ENCODE measurements at places on chromosomes 2 and 18.

- DNase-seq, result no peak
These were observed 16.1 kb downstream of the ADAM17 start for GRCh38 chr2:9539531-9539930.

DNA sequence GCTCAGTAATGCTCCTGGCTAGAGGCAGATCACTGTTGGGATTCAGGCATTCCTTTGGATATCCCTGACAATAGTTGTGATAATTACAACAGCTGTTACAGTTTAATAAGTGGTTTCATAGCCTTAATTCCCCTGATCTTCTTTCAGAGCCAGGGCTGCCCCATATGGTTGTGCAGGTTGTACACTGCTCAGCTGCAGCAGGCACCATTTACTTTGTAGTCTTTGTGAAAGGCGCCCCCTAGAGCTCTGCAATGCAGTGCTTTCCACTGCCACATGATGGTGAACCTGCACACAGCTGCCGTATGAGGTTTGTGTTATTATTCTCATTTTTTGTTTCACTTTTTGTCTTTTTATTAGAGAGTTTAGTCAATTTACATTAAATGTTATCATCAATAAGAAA lies 239.1 kb downstream of the KCNS3 start:
- DNase-seq, result peak; percentile 59

- no peak for DNase-seq
These were observed 431 bp upstream of the EIF5B start for GRCh38 chr2:99336804-99337112.

- no peak for DNase-seq
These were observed 173.3 kb upstream of the ZFP36L2 start for GRCh38 chr2:43399515-43400264.

DNA sequence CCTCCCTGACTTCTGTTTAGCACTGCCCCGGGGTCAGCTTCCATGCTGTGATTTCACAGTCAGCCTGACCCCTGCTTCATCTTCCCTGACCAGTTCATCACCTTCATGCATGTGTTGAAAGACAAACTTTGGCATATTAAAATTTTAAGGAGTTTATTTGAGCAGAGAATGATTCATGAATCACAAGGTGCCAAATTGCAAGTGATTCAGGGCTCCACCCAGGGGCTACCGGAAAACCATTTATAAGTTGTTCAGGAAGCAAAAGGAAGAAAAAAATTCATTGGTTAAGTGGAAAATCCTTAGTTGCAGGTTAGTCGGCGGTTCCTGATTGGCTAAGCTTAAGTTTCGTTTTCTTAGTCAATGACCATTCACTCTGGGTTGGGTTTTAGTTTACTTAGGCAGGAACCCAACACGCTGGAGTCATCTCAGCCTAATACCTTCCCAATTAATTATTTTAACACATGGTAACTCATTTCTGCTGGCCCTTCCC lies 10.6 kb downstream of the IL1F10 start:
- DNase-seq, result no peak

- peak; percentile 28 for DNase-seq
These were observed 55.2 kb downstream of the SNORC start for GRCh38 chr2:232925153-232925820.

DNA sequence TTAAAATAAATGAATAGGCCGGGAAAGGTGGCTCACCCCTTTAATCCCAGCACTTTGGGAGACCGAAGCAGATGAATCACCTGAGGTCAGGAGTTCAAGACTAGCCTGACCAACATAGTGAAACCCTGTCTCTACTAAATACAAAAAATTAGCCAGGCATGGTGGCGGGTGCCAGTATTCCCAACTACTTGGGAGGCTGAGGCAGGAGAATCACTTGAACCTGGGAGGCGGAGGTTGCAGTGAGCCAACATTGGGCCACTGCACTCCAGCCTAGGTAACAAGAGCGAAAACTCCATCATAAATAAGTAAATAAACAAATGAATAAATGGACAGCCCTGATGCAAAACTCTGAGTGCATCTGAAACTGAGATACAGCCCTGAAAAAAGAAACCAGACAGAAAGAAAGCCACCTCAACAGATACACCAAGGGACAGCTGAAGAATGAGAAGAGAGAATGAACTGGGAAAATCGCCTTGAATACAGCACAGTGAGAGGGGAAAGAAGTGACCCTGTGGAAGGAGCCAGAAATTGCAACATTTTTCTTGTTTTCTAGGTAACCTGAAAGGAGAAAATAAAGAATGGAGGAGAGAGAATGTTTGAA lies 64.4 kb downstream of the TRABD2A start:
- DNase-seq, result no peak

DNA sequence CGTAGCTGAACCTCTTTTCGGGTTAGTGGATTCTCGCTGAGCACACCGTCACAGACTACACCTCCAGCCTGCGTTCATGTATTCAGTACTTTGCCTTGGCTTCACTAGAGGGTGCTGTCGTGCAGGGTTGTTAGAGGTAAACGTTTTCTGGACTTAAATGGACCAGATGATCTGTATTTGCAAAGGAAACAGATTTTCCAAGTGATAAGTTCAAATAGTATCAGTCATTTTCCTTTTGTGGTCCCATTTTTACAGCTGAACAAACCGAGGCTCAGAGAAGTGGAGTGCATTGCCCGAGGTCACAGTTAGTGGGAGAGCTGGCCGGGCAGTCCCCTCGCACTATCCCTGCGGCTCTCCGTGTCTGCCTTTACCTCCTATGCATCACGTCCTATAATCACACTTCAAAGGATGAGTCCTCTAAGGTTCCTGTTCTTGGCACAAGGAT lies 125.9 kb downstream of the MAP4K4 start:
- DNase-seq, result peak; percentile 84

DNA sequence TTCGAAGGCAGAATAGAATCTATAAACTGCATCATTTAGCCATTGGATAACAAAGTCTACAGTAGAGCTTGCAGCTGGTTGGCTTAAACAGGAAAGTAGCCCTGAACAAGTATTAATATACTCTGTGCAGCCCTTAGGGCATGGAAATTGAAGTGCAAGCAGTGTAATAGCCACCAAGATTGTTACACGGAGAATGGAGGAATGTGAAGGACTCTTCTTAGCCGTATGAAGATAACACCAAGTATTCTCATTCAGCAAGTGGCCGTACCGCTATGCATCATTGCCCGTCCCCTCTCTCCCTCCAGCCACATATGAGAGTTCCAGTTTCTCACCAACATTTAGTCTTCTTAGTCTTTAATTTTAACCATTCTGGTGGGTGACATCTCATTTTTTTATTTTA lies 40.5 kb downstream of the ANKRD12 start:
- DNase-seq, result no peak

GRCh38 chr2:176212276-176212675 lies 23.8 kb downstream of the HOXD1 start:
- DNase-seq, result no peak
